Substantia nigra (tissue), 51 donors: ENCODE measurements at places on chromosomes 13 and 19.

- no peak for DNase-seq
Observed at GRCh38 chr13:105346141-105346775, 1189.2 kb downstream of the EFNB2 start.

- DNase-seq, result no peak
Observed at GRCh38 chr19:52936151-52936953, 13.1 kb upstream of the ZNF888 start.

GRCh38 chr19:41428481-41428859 lies 1.3 kb upstream of the B3GNT8 start:
- no peak for DNase-seq

DNA sequence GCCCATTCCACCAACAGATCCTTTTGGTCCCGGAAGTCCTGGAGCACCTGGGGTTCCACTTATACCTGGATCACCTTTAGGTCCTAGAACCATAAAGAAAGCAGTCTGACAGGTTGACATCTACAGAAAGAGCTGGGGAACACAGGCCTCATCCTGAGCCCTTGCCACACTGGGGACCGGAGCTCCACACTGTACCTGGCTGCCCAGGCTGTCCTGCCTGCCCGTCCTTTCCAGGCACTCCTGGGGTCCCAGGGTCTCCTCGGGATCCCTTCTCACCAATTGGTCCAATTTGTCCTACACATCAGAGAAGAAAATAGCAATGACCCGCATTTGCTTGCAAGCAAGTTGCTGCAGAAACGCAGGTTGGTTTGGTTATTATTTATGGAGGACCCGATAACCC lies 130.5 kb downstream of the COL4A1 start:
- no peak for DNase-seq

GRCh38 chr19:45568732-45569131 lies 15.9 kb downstream of the OPA3 start:
- no peak for DNase-seq

- no peak for DNase-seq
Observed at GRCh38 chr13:76816394-76816793, 69.8 kb downstream of the KCTD12 start.

DNA sequence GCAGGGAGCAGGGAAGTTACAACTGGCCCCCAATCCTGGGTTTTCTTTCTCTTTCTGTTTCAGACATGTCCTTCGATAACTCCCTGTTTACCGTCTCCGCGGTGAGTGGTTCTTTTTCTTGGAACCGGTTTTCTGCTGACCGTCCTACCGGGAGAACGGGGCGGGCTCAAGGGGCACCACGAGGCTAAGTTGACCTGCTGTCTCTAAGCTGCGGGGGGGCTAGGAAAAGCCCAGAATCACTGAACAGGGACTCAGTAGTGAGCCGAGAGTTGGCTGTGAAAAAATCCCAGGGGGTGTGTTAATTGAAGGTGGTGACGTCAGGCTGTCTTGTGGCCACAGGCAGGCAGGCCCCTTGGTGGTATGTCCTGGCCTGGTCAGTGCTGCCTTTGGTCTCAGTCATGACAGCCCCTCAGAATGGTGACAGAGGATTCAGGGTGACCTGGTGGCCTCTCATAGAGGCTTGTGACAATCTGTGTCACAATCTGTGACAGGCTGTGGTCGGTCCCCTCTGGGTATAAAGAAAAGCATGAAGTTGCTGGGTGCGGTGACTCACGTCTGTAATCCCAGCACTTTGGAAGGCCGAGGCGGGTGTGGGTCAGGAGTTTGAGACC lies 8.1 kb upstream of the CARM1 start:
- DNase-seq, result no peak
